ENCODE measurements at places on chromosomes 2 and 18.

DNA sequence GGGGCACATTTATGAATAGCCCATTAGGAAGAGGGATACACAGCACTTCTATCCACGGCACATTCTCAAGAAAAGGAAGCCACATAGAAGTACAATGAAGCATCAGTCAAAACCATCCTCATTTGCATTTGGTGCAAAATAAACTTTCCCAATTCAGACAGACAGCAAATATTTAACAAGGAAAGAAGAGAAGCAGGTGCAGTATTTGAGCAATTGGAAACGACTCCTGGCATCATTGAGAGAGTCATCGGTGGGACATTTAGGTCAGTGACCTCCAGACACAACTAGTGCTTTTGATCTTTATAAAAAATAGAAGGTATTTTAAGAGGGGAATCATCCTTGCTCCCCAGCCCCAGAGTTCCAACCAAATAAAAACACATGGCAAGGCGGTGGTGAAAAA is 118.0 kb downstream of the MREG start:
- DNase-seq = no peak

DNA sequence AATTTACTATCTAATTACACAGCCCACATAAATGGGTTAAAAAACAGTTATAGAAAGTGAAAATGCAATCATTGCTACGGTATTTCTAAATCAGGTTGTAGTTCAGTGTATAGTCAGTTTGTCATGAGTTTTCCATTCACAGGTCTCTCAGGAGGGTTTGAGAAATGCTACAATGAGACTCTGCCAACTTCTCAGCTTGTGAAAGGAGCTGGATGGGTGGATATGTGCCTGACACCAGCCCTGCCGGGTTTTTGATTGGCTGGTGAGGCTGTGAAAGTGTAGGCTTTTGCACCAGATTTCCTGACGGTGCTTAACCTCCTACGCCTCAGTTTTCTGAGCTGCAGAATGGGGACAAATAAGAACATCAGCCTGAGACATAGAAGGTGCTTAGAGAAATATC is 102.6 kb upstream of the SMIM21 start:
- DNase-seq = no peak

DNA sequence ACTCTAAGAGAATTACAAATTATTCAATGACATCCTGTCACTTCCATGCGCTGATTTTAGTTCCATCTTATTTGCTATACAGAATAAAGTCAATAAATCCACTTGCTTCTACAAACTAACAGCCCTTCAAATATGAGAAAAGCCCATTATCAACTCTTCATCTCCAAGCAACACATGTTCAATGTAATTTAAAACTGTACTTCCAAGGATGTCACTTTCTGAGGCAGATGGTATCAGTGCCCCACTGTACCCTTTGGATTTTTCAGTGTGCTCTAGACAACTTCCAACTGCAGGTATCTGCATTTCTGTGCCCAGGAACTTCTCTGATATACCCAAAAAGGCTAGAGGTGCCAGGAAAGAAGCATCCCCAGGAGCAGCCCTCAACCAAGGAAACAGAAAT is 87.6 kb downstream of the SMAD2 start:
- DNase-seq = no peak

- DNase-seq = no peak
Observed at GRCh38 chr2:240195316-240195861, 54.9 kb upstream of the OTOS start.

DNA sequence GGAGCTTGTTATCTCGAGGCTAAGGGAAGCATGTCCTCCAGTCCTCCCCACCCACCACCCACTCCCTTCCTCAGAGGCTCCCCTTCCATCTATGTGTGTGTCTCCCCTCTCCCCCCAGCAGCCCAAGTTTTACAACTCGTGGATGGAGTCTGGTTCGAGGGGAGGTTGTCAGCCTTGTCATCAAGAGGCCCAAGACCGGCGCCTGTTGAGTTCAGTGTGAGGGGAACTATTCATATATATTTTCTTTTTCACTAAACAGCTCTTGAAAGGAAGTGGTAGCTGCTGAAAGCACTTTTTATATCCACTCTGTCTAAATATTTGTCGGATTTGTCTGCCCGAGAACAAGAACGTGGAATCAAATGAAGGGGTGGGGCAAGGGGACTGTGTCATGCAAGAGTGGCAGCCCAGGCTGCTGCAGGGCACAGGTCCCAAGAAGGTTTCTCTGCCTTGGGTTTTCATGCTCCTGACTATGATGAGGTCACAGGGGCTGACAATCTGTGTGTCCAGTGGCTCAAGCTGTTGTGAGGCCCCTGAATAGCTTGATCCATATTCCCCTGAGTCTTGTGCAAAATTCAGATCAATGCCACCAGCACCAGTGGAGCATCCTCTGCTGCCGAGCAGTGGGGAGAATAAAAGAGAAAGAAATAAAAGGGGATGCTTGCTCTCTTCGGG is 35.0 kb downstream of the NRP2 start:
- DNase-seq = no peak

DNA sequence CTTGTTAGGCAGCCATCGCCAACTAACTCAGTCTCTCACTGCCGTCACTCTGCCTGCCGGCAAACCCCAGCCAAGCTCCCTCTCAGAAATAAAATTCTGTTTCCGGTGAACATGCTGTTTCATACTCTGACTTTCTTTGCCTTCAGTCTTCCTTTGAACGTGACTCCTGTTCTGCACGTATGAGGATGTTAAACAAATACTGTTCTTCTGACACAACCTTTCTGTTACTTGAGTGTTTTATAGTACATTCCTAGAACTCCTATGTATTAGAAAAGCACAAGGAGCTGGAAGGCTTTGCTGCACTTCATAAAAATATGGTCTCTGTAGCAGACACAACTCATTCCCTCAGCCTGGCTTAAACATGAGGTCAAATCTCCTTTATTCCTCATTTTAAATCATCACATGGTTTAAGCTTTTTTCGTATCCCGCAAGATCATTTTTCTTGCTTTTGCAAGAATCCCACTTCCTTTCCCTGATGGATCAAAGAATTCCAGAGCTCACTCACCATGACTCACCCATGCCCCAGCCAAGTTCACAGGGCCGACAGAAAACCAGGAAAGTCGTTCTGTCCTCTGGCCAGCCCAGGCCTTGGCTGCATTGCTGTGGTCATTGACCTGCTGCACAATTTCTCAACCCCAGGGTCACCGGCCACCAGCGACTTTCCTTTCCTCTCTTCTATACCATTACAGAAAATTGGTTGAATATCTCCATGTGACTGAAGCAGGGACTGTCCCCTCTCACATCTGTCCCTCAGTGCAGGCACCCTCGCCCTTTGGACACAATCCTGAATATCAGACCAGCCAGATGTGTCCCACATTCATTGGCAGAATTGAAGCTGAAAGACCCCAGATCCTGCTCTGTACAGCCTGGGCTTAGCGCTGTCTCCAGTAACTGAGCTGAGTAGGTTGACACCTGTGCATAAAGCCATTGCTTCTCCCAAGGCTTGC is 183.1 kb upstream of the ARL4C start:
- no peak for DNase-seq

- no peak for DNase-seq
Observed at GRCh38 chr2:80621656-80622055, 317.1 kb upstream of the LRRTM1 start.

DNA sequence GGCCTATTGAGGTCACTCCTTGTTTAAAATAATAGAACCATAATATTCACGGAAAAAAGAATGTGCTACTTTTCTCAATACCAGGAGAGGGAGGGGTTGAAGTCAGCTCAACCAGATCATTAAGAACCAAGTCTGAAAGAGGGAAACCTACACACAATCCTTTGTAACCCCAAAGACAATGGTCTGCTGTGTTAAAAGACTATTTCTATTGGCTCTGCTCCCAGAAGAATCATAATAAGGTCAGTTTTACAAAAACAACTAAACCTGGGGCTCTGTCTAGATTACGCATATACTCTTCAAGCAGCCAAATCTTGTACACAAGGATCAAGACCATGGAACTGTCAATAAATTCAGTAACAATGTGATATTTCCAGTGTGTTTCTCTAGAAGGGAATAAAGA is 177.2 kb upstream of the CRIM1 start:
- DNase-seq = no peak

DNA sequence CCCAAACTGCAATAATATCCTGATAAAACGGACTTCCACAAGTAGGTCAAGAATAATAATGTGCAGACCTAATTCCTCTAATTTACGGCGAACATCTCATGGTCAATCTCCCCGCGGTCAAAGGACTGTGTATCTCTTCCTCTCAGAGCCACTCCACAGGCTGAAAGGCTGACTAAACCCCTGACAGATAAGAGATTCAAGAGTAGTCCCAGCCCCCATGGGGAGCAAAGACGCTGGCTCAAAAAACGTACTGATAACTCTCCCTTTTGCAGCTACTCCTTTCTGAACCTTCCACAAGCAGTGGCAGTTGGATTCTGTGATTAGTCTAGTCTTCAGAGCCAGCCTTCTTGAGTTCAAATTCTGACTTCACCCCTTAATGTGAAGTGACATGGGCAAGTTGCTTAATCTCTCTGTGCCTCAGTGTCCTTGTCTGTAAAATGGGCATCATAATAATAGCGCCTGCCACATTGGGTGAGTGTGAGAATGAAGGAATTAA is 19.7 kb upstream of the IL18R1 start:
- DNase-seq = no peak

GRCh38 chr2:144458541-144458940 is 61.4 kb downstream of the ZEB2 start:
- no peak for DNase-seq

DNA sequence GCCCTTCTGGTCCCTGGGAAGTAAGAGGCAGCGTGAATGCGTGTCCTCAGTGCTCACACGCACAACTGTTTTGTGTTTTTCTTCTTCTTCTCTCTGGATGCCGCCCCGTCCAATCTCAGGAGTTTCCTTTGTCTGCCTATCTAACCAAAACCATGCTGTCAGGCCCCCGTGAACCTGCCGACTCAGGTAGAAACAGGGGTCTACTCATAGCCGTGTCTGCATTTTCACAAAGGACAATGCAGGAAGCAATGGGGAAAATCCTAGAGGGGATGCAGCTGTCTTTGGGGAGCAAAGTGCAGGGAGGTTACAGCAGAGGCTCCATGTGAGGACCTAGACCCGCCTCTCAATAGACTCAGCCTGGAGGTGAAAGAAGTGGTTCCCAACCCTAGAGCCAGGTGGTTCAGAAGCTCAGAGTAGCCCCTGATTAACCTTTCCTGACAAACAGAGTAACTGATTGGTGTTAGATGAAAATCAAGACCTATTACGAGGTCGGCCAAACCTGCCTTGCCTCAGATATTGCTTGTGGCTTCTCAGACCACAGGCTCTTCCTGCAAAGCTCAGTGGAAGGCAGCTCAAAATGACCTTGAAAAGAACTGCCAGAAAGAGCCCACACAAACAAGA is 49.3 kb downstream of the CD226 start:
- DNase-seq = no peak

- peak; percentile 91 for DNase-seq
Observed at GRCh38 chr2:207710814-207711740, at the start of gene CCNYL1. Gene CCNYL1, plus strand, starts transcription at chr2:207711640. Its CDS starts 257 bp downstream, at chr2:207711897.

DNA sequence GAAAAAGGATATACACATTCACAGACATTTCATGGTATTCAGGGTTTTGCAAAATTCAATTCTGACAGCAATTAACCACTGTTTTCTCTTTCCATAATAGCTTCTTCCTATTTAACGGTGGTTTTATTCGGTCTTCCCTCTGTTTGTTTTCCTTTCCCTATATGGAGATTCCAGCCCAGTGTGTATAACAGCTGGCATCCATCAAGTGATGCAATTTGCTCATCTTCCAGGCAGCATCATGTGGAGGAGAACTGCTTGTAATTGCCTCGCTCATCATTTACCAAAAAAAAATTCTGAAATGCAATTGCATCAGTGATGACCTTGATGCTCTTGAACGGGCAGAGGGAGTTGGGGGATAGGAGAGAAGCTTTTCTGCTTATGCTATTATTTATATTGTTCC is 165.9 kb upstream of the PGAP1 start:
- DNase-seq = peak; percentile 14

DNA sequence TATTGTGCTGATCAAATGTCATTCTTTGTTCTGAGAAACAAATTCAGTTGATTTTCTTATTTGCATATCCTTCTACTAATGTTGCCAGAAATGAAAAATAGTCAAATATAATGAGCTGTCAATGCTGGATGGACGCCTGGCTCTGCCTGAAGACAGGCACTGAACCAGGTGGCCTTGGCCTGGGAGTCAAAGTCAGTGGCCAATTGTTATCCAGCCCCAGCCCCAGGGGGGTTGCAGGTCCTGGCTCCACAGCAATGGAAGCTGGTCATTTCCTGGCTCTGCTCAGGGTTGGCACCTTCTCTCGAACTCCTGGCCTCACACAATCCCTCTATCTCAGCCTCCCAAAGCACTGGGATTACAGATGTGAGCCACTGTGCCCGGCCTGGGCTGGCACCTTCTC is 176.8 kb upstream of the GLI2 start:
- no peak for DNase-seq

DNA sequence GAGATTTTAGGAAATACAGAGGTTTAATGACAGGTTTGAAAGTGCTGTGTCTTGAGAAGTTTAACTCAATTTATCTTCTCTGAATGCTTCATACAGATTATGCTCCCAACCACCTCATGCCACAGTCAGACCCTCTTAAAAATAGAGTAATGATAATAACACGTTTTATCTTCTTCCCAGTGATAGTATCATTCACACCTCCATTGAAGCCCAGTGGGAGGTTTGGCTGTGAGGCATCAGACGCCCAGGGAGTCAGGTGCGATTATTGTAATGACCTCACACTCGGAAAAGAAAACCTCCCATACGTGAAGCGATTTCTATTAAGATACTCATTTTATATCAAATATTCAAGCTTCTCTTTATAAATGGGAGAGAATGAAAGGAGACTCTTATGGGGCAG is 366.3 kb downstream of the SETBP1 start:
- no peak for DNase-seq

- DNase-seq = peak; percentile 38
Observed at GRCh38 chr2:191917967-191918651, 71.2 kb upstream of the CAVIN2 start.

- DNase-seq = no peak
Observed at GRCh38 chr2:112183327-112184025, 45.3 kb downstream of the FBLN7 start.

DNA sequence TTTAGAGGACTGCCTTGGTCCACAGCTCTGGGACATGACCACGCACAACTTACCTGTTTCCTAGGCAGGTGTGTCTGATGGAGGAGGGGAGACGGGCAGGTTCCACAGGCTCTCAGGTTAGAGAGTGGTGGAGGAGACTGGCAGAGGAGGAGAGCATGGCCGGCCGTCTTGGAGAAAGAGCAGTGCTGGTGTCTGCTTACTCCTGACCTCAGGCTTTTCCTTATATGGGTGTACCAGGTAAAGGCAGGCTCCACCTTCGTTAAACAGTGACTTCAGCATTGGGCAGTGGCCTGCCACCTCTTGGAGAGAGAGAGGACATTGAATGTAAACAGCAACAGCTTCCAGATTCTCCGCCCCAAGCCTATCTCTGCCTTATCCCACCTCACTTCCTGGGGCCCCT is at the start of gene CAPN13:
Gene CAPN13, minus strand, starts transcription at position 198 of the 400 bp plus-strand sequence. CDS start 20,121 bp downstream, outside the sequence.
- no peak for DNase-seq

Data from NCI-H1092 (cell line).